Stimulated activated CD4-positive, alpha-beta T cell treated with anti-CD3 and anti-CD28 coated beads, Interleukin-15, amount 100 ng/mL, for 24 hours (primary cell): ENCODE measurements at places on chromosomes 1 and 21.

DNA sequence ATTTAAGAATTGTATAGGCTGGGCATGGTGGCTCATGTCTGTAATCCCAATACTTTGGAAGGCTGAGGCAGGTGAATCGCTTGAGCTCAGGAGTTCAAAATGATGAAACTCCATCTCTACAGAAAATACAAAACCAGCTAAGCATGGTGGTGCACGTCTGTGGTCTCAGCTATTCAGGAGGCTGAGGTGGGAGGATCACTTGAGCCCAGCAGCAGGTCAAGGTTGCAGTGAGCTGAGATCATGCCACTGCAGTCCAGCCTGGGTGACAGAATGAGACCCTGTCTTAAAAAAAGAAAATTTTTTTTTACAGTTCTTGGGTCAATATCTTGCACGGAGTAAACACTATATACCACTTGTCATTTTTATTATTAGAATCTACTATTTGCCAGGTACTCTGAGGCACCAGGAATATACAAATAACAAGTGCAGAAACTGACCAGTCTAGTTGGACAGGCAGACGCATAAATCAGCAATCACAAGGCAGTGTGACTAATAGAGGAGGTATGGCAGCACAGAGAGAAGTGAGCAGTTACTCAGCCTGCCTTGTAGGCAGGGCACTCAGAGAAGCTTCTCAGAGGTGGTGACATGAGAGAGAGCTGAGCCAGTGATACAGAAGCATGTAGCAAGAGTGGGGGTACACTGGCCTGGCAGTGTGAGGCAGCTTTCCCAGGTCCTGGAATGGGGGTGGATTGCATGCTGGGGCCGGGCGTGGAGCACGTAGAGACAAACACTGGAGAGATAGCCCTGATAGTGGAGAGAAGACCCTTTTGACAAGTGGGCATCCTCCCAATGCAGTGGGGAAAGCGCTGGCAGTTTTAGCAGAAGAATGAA lies 8.0 kb downstream of the PHLDA3 start:
- DNase-seq = no peak

GRCh38 chr1:170808216-170808885 lies 127.0 kb upstream of the MROH9 start:
- no peak for DNase-seq

DNA sequence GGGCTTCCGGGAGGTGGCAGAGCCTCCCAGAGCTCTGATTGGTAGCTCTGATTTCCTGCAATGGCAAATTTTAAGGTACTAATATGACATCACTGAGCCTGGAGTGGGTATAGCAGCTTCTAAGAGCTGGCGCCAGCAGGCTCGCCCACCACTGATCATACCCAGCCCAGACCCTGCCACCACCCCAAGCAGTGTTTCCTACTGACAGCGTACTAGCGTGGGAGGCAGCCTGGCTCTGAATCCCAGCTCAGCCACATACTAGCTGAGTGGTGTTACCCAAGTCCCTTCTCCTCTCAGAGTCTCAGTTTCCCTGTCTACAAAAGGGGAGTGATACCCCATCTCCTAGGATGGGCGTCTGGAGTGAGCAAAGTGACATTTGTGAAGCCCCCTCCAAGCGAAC lies 13.0 kb upstream of the ALDH4A1 start:
- no peak for DNase-seq

GRCh38 chr1:1176931-1177330 lies 3.3 kb downstream of the TTLL10 start:
- DNase-seq = no peak

GRCh38 chr1:24248859-24249258 lies 61.8 kb upstream of the IFNLR1 start:
- DNase-seq = no peak

- no peak for DNase-seq
Observed at GRCh38 chr1:230149751-230150584, 82.9 kb downstream of the GALNT2 start.

DNA sequence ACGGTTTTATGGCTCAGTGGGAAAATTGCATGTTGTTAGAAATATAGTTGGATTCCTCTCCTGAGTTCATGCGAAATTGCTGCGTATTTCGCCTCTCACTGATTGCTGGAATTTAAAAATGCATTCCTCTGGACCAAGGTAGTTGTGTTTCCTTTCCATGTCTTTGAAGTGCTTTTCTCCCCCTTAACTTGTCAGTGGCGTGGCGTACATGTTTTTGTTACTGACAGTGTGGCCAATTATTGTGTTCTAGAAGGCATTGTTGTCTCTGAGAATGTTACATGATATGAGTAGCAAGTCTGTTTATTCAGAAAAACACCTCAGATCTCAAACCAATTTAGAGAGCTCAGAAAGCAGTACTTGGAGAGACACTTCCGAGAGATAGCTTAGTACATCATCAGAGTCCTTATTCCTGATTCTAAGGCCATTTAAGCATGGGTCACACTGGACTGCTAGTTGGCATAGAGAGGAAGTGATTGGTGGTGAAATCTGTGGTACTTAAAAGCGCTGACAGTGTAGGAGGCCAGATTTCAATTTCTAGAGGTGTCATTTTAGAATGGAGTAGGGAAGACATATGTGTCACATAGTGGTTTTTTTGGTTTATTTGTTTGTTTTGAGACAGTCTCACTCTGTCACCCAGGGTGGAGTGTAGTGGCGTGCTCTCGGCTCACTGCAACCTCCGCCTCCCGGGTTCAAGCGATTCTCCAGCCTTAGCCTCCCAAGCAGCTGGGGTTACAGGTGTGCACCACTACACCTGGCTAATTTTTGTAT lies 184.4 kb downstream of the RYR2 start:
- DNase-seq = no peak

DNA sequence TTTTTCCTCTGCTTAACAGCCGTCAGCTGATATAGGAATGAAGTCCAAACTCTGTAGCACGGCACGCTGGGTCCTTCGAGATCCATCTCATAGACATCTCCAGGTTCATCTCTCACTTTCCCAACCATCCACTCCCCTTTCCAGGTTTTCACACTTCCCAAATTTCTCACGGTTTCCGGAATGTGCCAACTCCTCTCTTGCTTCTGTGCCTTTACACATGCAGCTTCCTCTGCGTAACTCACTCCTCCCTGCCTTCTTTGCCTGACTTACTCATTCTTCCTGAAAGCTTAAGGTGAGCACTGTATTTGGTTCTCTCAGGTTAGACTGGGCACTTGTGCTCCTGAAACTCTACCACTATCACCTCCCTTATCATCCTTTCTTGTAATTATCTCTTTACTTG lies 168.4 kb downstream of the PCNX2 start:
- no peak for DNase-seq

DNA sequence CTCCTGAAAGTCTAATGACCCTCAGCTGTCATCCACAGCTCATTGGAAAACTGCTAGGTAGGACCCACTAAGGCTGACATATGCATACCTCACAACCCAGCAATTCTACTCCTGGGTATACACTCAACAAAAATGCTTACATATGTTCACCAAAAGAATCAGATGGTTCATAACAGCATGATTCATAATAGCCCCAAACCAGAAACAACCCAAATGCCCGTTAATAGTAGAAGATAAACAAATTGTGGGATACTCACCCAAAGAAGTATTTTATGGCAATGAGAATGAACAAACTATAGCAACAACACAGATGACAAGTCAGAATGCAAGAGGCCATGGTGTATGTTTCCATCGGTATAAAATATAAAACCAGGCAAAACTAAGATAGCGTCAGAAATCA lies 124.6 kb downstream of the HLCS start:
- no peak for DNase-seq

- DNase-seq = peak; percentile 62
Observed at GRCh38 chr1:185045814-185046492, 595 bp downstream of the RNF2 start.

- DNase-seq = no peak
Observed at GRCh38 chr1:177969825-177970371, at the start of gene SEC16B. Gene SEC16B, minus strand, starts transcription at chr1:177970058. Its CDS starts 2,077 bp downstream, at chr1:177967981.

- no peak for DNase-seq
Observed at GRCh38 chr1:30404341-30404740, 319.0 kb downstream of the MATN1 start.

- no peak for DNase-seq
Observed at GRCh38 chr1:997993-998744, 1.7 kb downstream of the HES4 start.

GRCh38 chr1:196355206-196355786 lies 252.9 kb downstream of the KCNT2 start:
- DNase-seq = no peak

DNA sequence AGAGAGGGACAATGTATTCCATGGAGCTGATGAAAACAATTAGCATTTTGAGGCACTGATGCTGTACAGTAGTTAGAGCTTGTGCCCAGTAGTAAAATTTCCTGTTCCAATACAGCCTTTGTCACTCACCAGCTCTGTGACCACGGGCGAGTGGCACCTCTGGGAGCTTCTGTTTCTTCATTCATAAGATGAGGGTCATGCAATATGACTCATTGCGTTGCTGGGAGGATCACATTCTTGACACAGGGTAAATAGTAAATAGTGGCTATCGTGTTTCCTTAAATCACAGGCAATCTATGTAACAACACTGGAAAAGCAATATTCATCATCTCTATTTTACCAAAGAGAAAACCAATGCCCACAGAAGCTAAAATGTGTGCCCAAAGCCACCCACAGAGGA lies 4.5 kb upstream of the LRRC52 start:
- no peak for DNase-seq

- no peak for DNase-seq
Observed at GRCh38 chr1:197486946-197487345, 218.9 kb downstream of the CRB1 start.

DNA sequence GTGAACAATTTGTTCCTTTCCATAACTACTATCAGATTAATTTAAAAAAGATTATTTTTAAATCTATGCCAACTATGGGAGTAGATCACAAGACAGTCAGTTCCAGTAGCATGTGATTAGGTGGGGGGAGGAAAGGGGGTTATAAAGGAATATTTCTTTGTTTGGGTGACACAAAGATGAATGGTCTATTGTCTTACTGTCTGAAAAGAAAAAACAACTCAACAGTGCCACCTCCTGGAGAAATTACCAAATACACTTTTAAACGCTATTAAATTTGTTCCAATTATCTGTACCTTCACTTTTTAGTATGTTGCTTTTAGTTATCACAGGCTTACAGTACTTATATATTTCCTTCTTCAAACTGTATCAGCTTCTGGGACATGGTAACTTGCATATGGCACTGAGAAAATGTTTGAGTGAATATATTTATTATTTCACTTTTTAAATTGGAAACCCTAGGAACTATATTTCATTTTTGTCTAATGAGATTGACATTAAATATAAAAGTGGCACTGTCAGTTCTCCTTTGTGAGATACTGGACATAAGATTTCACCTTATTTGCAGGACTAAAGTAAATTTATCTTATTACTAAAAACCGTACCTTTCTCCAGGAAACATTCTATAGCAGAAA lies 1.7 kb upstream of the SORT1 start:
- no peak for DNase-seq

DNA sequence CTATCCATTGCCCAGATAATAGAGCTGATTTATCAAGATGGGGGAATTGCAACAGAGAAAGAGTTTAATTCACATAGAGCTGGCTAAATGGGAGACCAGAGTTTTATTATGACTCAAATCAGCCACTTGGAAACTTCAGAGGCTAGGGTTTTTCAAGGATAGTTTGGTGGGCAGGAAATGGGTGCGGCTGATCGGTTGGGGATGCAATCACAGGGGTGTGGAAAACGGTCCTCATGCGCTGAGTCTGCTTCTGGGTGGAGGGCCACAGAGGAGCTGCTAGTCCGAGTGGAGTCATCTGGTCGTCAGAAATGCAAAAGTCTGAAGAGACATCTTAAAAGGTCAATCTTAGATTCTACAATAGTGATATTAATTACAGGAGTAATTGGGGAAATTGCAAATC lies 32.0 kb upstream of the FAM89A start:
- DNase-seq = no peak

GRCh38 chr1:211660718-211661222 lies 14.7 kb downstream of the NEK2 start:
- DNase-seq = no peak

- DNase-seq = no peak
Observed at GRCh38 chr1:51910221-51911000, 31.9 kb upstream of the NRDC start.

GRCh38 chr1:87916965-87917364 lies 588.3 kb downstream of the LMO4 start:
- no peak for DNase-seq

DNA sequence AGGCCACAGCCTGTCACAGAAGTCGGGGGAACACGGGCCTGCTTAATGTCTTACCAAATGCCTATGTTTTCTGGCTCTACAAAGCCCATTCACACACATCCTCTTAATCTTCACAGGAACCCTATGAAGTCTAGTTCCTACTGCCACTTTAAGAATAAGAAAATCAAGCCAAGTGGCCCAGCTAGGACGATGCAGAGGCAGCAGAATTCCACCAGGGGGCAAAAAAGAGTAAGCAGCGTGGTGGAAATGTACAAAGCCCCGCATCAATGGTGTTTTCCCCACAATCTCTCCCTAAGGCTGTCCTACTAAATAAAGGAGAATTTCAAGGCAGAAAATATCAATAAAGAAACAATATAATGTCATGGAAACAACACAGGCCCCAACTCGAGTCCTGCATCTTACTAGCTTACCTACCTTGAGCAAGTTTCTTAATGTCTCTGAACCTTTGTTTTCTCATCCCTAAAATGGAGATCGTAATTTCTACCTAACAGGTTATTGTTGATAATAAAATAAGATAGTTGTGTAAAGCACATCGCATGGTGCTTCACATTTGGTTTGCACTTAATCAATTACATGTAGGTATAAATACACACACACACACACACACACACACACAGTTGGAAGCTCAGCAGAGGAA lies 21.4 kb downstream of the SEC16B start:
- DNase-seq = peak; percentile 24

DNA sequence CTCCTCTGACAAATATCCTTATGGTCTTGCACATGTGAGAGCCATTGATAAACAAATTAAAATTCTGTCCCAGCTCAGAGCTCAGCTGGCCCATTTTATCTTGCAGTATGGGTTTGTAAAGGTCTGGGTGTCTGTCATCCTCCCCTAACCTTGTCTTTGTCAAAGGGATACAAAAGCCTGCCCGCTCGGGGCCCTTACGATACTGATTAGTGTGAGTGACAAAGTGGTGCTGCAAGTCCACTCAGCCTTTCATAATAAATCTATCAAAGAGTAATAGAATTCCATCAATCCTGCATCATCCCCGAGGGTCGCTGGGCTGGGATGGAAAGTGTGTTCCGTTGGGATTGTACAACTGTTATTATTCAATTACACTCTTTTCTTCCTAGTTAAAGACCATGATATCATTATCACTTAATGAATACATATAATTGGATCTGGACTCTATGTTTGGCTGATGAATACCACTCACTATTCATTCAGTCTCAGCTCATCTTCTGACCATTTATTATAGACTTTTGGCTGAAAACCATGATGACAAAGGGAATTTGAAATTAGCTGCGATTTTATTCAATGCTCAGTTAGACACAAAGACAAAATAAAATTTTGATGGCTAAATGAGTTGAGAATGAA lies 122.5 kb upstream of the FOXD3 start:
- no peak for DNase-seq

- DNase-seq = no peak
Observed at GRCh38 chr21:45421846-45422775, 17.1 kb downstream of the COL18A1 start.
